ENCODE measurements at places on chromosomes 1 and 21.

- DNase-seq = no peak
These were observed 213.9 kb downstream of the DSCAM start for GRCh38 chr21:40633048-40633447.

DNA sequence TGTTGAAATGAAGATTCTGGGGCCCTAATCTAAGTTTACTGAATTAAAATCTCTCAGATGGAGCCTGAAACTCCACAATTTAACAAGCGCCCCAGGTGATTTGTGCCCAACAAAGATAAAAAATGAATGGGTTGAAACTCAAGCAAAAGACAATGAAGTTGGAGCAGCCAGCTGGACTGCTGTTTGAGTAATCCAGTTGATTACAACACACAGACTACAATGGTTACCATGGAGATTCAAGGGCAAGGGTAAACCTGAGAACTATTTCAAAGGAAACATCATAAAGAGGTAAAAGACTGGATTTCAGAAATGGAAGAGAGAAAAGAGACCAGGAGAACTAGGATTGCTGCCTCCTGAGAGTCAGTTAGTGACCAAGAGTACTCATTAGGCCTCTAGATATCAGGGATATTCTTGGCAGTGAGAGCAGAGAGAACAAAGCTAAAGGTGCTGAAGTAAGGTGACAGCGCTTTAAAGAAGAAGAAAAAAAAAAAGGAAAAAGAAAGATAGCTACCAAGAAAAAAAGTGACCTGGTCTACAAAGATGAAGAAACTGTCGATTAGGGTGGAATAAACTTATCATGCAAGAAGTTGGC lies 44.5 kb downstream of the LRRC53 start:
- DNase-seq = no peak

DNA sequence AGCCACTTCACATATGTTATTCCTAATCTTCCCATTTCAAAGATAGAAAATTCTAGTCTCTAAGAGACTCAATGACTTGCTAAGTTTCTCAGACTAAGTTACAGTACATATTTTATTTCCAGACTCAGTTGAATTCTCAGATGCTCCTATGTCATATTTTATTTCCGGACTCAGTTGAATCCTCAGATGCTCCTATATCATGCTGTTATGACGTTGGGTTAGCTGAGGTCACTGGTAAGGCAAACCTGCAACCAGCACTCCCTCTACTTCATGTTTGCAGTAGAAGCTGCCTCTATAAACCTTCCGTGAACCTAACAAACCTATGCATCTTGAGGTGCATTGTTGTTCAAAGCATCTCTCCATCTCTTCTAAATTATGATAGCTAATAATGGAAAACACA lies 187.1 kb upstream of the SGIP1 start:
- no peak for DNase-seq

DNA sequence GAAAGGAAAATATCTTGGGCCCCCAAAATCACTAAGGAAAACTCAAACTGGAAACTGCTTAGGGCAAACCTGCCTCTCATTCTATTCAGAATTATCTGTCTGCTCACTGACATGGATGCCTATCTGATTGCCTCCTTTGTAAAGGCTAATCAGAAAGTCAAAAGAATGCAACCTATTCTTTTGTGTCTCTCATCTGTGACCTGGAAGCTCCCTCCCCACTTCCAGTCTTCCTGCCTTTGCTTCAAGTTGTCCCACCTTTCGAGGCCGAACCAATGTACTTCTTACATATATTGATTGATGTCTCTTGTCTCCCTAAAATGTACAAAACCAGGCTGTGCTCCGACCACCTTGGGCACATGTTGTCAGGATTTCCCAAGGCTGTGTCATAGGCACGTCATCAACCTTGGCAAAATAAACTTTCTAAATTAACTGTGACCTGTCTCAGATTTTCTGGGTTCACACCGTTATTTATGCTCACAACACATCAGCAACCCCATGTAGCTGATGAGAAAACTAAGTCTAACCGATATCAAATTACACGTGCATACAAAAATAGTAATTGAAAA lies 302.3 kb upstream of the NRIP1 start:
- DNase-seq = no peak

GRCh38 chr1:235974616-235975015 lies 90.3 kb downstream of the NID1 start:
- DNase-seq = no peak

DNA sequence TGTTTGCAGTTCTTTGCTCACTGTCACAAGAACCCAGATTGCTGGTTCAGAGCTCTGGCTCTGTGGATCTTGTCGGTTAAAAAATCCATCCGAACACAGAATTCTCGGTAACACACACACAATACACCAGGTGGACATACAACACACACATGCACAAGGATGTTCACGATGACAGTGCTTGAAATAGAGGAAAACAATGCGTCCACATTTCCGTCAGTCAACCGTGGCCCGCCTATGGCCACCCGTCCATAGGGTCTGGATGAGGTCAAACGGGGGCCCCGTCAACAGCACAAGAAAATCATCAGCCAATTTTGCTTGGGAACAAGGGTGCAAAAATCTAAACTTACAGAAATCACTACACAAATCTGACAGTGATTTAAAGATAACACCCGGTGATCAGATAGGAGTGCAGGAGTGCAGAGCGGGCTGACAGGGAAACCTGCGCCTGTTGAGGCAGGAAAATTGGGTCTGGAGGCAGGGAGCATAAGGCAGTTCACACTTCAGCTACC lies 50.4 kb upstream of the SLC19A1 start:
- DNase-seq = no peak

- DNase-seq = no peak
These were observed 133.3 kb upstream of the GPR52 start for GRCh38 chr1:174314433-174314832.

DNA sequence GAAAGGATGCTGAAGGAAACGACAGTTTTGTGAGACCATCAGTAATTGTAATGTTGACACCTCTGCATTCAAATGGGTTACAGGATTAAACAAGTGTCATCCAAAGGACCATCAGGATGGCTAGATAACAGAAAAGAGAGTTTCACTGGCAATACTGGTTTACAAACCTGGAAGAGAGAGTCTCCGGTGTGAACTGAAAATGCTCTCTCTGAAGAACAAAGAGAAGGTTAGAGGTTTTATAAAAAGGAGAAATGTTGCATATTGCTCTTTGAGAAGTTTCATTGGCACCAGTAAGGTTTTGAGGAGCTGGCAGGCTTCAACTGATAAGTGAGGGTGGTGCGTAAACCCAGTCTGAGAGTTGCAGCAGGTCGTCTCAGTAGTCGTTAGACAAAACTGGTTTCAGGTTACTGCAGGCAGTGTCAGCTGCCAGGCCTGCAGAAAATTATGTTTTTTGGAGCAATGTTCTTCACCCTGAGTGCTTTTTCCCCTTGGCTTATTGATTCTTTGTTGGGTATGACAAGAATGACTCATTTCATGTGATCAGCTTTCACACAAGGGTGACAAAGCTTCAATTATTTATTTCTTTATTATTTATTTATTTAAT lies 42.2 kb downstream of the KCNK1 start:
- DNase-seq = no peak

GRCh38 chr1:231107600-231108326 lies 54.1 kb upstream of the TRIM67 start:
- no peak for DNase-seq

DNA sequence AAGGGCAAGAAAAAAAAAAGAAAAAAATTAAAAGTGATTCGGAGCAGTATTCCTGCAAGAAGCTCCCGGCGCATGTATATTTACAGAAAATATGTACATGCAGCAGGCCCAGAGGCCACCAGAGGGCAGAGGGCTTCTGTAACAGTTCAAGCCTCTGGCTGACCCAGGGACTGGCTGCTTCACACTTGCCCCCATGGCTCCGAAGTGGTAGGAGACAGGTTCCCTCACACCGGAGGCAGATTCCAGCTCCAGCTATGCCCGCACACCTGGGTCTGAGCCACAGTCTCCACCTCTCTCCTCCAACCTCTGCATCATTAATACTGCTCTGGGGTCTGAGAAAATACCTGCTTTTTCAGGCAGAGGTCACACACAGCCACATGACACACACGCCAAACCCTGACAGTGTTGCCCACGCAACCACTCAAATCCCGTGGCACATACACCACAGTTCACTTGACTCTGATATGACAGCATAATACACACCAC lies 2.2 kb upstream of the ARHGAP30 start:
- peak; percentile 68 for DNase-seq

GRCh38 chr1:167544447-167545093 lies 9.0 kb downstream of the CREG1 start:
- DNase-seq = no peak

DNA sequence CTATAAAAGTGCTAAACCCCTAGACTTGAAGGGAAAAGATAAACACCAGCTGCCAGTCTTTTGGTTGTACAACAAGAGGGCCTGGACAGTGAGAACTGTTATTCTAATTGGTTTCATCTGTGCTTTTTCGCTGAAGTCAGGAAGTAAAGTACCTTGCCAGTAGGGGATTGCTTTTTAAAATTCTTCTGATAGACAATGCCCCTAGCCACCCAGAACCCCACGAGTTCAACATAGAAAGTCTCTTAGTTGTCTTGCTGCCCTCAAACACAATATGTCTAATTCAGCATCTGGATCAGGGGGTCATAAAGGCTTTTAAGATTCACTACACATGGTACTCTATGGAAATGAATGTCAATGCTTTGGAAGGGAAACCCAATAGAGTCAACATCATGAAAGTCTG lies 289.2 kb downstream of the TBX15 start:
- no peak for DNase-seq

GRCh38 chr1:42186152-42186551 lies 21.6 kb upstream of the GUCA2A start:
- DNase-seq = no peak

- no peak for DNase-seq
These were observed 6.7 kb downstream of the LRRC38 start for GRCh38 chr1:13507075-13507474.

- no peak for DNase-seq
These were observed 27.5 kb downstream of the EDN2 start for GRCh38 chr1:41456847-41457540.

- DNase-seq = no peak
These were observed 265.2 kb downstream of the ATG4C start for GRCh38 chr1:63049135-63049534.

GRCh38 chr1:174682419-174683008 lies 234.8 kb downstream of the GPR52 start:
- DNase-seq = peak; percentile 53

GRCh38 chr1:78070758-78071157 lies 25.0 kb downstream of the GIPC2 start:
- DNase-seq = no peak

DNA sequence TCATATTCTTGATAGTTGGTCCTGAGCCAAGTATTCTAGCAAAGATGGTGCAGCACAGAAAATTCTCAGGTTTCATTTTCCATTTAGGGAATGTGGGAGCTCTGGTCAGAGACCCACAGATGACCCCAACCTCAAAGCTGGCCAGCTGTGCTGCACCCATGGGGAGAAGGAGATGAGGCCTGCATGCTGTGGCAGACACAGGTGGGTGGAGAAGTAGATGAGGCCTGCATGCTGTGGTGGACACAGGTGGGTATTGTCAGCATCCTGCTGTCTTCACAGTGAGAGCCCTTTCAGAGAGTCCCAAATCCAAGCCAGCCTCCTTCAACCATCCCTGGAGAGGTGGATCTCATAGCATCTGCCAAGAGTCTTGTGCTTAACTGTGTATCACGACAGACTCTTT lies 77.7 kb downstream of the DSCAM start:
- DNase-seq = no peak

GRCh38 chr1:17369466-17369865 lies 2.5 kb upstream of the PADI6 start:
- DNase-seq = no peak

GRCh38 chr1:19533626-19534025 lies 48.3 kb upstream of the CAPZB start:
- no peak for DNase-seq

- no peak for DNase-seq
These were observed 7.3 kb upstream of the GRIK1 start for GRCh38 chr21:29947119-29947518.

DNA sequence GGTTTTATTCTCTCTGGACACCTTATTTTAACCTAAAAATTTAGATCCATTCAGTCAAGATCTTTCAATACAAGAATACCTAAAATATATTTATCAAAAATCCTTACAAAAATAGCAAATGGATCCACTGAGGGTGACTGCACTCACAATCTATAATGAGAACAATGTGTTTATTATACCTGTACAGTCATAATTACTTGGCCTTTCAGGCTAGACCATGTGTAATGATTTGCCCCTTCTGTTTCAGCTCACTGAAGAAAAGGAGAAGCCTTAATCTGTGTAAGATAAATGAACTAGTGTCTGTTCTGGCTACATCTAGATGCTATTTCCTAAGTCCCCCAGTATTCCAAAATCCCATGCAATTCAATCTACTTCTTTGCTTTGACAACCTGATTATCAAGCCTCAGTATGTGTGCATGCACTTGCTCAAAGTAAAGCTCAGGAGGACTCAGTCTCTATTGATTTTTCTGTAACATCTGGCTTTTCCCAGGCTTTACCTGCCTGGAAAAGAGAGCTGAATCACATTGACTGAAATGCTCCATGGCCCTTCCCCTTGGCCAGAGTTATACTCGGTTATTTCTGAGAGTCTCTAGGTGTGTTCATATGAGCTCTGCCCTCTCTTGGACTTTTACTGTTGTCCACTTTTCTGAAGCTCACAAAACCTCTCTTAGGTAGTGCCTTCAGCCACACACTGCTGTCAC lies 27.6 kb downstream of the CRP start:
- no peak for DNase-seq

DNA sequence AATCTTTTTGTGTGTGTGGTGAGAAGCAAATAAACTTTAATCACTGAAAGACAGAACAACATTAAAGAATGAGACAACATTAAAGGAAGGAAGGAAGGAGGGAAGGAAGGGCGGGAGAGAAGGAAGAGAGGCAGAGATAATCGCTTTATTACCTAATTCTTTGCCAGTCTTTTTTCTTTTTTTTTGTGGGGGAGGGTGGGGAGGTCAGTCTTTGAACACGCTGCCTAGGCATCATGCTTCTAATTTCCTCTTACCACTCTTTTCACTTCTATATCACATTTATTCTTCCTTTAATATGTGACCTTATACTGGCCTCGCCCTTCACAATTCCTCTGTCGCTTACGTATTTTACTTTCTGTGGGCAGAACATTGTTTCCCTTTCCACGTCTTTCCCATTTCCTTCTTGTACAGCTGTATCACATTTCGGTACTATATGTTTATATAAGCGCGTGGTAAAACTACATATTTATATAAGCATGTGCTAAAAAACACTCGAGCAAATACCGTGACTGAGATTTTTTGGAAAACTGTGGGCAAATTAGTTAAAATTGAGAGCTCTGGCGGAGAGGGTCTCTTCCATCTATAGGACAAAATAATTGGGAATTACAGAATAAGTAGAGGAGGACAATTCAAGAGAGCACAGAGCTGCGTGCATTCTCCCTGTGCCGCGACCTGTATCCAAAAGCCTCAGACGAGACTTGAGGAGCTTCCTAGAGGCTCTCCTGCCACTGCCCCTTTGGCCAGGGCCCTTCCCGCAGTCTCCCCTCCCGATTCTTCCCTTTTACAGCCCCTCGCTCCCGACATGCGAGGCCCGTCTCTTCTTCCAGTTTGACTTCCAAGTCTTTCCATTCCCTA lies 823 bp upstream of the PRKAA2 start:
- DNase-seq = peak; percentile 3

- DNase-seq = no peak
These were observed 5.4 kb upstream of the TNFRSF4 start for GRCh38 chr1:1219341-1219740.

GRCh38 chr1:84366786-84367185 lies 31.5 kb upstream of the DNASE2B start:
- no peak for DNase-seq
